Naive thymus-derived CD4-positive, alpha-beta T cell (primary cell): ENCODE measurements at places on chromosomes 3 and 15. TPM values are rescaled to one million over a fixed set of nuclear protein-coding genes. Genes with fewer than 3 reads are reported as not detected.

REC114 gene
- not detected for polyA plus RNA-seq

IGSF11 gene
- 0.19 TPM for polyA plus RNA-seq

GCSAM gene
- polyA plus RNA-seq, result 38.8 TPM

GP5 gene
- 3.8 TPM for polyA plus RNA-seq

AADACL2 gene
- not detected for polyA plus RNA-seq

- no peak for DNase-seq
Measured at GRCh38 chr3:139505829-139506386, 29.6 kb upstream of the RBP2 start.

GRCh38 chr15:95280711-95281110 lies 1049.3 kb downstream of the MCTP2 start:
- DNase-seq, result no peak

- no peak for DNase-seq
Measured at GRCh38 chr3:98691897-98692296, 71.2 kb upstream of the ST3GAL6 start.

GRCh38 chr3:57061556-57061955 lies 1.1 kb downstream of the SPATA12 start:
- DNase-seq, result no peak

DNA sequence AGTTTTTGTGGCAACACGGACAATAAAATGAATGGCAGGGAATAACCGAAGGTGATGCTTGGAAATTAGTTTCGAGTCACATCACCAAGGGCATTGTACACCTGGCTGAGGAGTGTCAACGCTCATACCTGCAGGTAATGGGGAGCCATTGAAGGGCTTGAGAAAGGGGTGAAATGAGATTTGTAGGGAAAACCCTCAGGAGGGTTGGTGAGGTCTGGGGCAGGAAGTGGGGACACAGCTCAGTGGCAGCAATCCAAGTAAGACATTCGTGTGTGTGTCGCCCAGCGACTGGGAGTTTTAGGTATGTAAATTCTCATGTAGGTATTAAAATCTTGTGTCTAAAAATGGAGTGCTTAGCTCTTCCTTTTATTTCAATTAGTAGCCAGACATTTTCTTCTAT lies 14.3 kb downstream of the PARP14 start:
- no peak for DNase-seq

GRCh38 chr15:90002428-90002844 lies 1.3 kb downstream of the ZNF710 start:
- DNase-seq, result peak; percentile 22

GRCh38 chr3:71497971-71498444 lies 85.5 kb downstream of the FOXP1 start:
- DNase-seq, result no peak

GRCh38 chr3:46516521-46516920 lies 18.7 kb downstream of the RTP3 start:
- DNase-seq, result no peak

- no peak for DNase-seq
Measured at GRCh38 chr3:153973722-153974265, 147.4 kb upstream of the ARHGEF26 start.

DNA sequence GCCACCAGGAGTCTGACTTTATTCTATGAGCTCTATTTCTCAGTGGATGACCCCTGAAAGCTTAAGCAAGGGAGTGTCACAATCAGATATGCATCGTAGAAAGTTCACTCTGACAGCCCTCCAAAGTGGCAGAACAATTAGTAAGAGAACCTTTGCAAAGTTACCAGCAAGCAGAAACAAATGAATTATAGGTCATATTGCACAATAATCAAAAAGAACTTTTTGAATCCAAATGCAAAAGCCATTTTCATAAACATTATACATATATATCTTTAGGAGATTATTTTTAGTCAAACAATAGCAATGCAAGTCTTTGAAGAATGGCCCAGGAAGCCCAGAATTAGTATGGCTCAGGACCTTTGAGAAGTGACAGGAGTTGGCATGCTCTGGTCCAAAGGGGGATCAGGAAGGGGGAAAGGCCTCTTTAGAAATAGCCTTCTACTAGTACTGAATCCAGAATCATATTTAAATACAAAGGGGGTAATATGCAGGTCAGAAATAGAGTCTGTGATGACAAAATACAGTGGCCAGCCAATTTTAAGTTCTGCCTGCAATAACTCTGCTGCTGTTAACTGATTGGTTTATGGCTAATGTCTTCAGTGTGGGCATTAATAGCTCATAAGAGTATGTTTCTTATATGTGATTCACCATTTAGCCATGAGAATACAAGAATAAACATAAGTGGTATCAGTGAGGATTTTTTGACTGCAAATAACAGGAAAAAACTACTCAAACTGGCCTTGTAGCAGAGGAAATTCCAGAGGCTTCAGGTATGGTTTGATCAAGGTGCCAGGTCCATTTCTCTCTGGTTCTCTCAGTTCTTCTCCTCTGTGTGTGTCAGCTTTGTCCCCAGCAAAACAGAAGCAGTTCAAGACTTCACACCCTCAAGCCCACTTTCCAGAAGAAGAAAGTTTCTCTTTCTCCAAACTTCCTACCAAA lies 17.0 kb upstream of the ITGB5 start:
- no peak for DNase-seq

GRCh38 chr15:39860200-39860599 lies 59.9 kb downstream of the GPR176 start:
- DNase-seq, result no peak

GRCh38 chr15:40128766-40129660 lies 20.3 kb upstream of the BMF start:
- peak; percentile 47 for DNase-seq
